Activated CD4-positive, alpha-beta T cell treated with anti-CD3 and anti-CD28 coated beads, Interleukin-2, amount 10 ng/mL, durations not matched to agents 24 days and 14 days (primary cell): ENCODE measurements at places on chromosomes 3 and 15.

DNA sequence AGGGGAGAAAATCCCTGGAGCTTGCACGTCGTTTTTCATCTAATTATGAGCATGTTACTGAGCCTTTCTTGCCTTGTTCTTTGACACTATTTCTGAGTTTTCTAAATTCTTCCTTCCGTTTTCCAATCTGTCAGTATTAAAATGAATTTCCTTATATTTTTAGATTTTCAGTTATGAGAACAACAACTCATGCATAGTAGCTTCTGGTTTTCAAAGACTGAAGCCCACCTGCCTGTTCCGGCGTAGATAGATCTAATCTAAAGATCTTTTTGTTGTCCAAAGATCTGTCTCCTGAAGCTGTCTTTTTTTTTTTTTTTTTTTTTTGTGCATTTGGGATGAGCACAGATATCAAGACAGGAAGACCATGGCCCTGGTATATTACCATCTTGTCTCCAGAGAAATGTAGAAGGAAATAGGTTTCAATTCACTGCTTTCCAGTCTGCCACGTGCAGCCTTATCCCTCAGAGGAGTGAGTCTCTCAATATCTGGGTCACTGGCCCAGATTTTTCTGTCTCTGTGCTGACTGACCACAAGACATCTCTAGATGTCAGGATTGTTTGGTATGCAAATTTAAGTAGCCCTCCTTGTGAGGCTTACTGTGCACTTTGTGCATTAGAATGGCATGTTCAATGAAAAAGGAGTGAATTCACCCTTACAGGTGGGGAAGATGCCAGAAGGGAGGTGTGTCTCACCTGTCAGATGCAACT lies 222.3 kb upstream of the TMC3 start:
- no peak for DNase-seq

DNA sequence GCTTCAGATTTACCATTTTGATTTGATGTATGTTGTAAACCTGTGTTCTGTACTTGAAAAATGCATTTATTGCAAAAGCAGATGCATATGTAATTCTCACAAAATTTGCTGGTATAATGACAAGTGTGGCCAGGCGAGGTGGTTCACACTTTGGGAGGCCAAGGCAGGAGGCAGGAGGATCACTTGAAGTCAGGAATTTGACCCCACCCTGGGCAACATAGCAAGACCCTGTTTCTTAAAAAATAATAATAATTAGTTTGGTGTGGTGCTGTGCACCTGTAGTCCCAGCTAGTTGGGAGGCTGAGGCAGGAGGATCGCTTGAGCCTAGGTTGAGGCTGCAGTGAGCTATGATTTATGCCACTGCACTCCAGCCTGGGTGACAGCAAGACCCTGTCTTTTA lies 4.7 kb upstream of the HYKK start:
- DNase-seq = no peak

- no peak for DNase-seq
Observed at GRCh38 chr15:81747482-81747881, 298.3 kb downstream of the MEX3B start.

GRCh38 chr15:47383102-47383501 lies 334.2 kb upstream of the SEMA6D start:
- DNase-seq = no peak

- DNase-seq = no peak
Observed at GRCh38 chr3:97736928-97737327, 27.6 kb upstream of the ARL6 start.

DNA sequence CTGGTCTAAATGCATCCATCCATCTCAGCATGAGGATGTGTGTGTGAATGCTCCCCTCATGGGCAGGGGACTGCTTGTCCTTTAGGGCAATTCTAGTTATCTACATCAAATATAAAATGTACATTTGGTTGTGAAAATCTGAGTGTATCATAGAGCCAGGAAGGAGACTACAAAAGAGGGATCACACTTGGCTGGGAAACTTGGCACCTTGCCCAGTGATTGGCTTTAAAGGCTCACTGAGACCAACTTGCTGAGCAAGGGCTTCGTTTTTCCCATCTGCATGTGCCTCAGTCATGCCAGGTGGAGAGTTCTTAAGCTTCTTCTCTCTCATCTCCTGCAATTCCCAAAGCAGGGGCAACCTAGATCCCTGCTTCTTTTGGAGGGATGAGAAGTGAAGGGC lies 5.2 kb downstream of the CAPN3 start:
- no peak for DNase-seq

- DNase-seq = no peak
Observed at GRCh38 chr3:6018456-6018855, 830.9 kb downstream of the EDEM1 start.
